ENCODE measurements at places on chromosomes 2 and 18. TPM values are rescaled to one million over a fixed set of nuclear protein-coding genes. Genes with fewer than 3 reads are reported as not detected.

DNA sequence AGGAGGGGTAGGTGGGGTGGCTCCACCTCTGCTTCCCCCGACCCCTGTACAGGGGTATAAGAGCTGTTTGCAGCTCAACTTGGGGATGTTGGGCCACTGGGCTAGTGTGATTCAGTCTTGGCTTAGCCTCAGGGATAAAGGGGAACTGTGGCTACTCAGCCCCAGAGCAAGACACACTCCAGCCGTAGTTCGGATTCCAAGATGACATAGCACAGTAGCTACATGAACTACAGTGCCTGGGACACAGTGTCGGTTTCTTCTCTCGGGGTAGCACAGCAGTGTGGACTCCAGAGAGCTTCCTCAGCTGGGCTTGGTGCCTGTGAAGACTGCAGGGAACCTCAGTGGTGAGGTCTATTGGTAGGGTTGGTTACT is 21.1 kb downstream of the CARF start:
- DNase-seq = no peak

GRCh38 chr18:5431836-5432575 is 111.8 kb downstream of the EPB41L3 start:
- DNase-seq = no peak

- DNase-seq = no peak
Measured at GRCh38 chr2:135909976-135910375, 33.7 kb upstream of the MCM6 start.

DNA sequence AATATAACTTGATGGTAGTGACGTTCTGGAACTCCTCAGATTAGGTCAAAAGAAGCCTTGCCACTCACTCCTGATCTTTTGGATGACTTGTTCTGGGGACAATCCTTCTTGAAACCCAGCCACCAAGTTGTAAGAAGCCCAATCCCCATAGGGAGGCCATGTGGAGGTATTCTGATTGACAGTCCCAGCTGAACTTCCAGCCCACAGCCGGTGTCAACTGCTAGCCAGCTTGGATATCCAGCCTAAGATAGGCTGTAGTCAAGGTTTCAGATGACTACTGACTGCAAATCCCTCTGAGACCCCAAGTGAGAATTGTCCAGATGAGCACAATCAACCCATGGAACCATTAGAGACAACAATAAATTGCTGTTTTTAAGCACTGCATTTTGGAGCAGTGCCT is 31.4 kb downstream of the EIF2AK2 start:
- no peak for DNase-seq

- DNase-seq = peak; percentile 60
Measured at GRCh38 chr2:179595284-179595683, 266.1 kb downstream of the ZNF385B start.

- DNase-seq = no peak
Measured at GRCh38 chr2:65165558-65165957, 35.7 kb upstream of the RAB1A start.

- DNase-seq = no peak
Measured at GRCh38 chr18:78891185-78891762, 88.3 kb upstream of the SALL3 start.

DNA sequence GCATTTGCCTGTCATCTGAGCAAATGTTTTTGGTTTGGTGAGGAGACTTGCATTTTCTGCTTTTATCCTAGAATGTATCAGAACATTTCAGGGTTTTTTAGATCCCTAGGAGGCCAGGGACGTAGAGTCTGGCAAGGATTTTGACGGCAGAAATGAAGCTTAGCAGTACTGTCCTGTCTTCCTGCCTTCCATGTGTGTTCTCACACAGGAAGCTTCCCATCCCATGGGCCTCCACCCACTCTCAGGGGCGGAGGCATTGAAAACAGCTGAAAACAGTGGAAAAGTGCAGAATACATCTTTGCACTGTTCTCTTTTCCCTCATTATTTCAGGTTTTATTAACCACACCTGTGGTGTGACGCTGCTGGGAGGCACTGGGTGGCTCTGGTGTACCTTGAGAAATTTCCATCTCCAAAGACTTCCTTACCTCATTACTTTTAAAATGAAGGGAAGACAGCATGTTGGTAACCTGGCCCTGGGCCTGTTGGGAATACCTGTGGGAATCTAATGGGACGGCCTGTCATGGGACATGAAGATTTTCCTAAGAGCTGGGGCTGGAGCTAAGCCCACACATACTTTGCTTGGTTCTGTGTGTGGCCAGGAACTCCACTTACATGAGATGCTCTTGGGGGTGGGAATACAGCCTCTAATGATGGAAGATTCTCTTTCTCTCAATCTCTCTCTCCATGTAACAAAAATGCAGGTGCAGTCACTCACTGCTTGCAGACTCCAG is 20.5 kb downstream of the PCARE start:
- DNase-seq = no peak

GRCh38 chr2:7792031-7792651 is 874.9 kb downstream of the RNF144A start:
- no peak for DNase-seq

DNA sequence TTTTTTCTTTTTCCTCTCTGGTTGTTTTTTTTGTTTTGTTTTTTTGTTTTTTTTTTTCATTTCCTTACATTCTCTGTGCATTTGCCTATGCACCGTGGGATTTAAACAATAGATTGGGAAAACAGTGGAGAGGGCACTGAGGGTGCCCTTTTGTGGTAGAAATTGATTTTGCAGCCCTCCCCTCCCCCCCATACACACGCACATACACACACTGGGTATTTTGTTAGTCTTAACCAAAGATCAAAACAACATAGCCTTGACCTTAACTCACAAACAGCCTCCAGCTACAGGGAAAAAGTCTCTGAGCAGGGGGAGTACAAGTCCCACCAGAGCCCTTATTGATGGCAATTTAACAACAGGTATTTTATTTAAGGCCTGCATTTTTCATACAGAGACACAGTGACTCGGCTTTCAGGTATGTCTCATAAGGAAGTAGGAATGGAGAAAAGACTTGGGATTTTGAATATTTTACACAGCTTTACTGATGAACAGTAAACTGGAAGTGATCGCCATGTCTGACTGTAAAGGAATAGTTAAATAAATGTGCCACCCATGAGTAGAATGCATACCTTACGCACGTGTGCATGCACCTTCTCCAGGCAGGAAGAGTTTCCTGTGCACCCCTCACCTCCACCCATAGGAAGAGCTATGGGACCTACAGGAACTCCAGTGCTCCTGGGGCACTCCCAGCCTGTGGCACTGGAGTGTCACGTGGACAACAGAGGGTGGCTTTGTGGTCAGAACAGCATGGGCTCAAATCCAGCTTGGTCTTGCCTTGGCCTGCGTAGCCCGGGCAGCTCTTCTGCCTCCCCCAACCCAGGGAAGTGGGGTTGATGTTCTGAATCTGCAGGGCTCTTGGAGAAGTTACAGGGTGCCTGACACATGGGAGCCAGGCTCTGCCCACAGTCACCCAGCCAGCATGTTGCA is 266.4 kb downstream of the ANAPC1 start:
- DNase-seq = no peak

DNA sequence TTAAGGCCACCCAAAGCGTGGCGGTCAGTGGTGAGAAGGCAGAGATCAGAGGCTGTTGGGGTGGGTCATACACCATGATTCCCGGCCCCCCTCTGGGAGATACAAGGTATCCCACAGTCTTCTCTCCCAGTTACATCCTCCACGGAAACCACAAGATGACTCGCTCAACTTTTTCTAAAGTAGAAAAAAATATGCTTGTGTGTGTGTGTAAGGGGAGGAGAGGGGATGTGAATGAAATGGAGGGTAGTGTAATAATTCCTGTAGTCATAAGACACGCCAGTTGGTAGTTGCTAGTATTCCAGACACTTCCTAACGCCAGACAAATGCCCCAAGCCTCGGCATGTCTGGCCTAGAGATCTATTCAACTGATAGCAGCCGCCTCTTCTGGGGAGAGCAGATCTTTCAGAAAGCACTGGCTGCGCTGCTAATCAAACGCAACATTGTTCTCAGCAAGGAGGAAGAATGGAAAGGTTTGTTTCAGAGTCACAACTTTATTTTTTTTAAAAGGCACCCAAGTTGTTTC is 143.5 kb downstream of the TGIF1 start:
- DNase-seq = no peak

- DNase-seq = no peak
Measured at GRCh38 chr2:74540291-74540690, 10.6 kb downstream of the HTRA2 start.

DNA sequence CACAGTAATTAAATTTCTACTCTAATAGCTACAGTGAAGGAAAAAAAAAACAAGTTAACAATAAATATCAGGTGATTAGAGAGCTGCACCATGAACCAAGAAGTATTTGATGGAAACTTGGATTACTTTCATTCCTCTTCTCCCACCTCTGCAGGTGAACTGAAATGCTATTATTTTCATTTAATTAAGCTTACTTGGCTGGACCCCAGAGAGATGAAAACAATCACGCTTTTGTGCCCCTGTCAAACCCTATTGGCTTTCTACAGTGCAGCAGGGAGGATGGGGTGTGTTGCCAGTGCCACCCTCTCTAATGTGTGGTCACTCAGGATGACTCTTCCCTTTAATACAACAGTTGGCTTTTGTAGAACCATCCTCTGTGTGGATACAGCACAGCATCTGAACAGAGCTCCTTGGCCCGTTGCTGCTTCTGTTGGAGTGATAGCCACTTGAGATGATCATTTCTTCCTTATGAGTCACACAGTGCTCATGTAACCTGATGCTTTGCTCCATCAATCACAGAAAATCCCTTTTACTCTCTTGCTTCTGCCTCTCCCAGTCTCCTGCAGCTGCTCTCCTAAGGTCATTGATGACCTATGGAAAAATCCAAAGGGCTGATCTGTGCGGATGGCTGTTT is 5.5 kb upstream of the ARL4C start:
- DNase-seq = no peak

DNA sequence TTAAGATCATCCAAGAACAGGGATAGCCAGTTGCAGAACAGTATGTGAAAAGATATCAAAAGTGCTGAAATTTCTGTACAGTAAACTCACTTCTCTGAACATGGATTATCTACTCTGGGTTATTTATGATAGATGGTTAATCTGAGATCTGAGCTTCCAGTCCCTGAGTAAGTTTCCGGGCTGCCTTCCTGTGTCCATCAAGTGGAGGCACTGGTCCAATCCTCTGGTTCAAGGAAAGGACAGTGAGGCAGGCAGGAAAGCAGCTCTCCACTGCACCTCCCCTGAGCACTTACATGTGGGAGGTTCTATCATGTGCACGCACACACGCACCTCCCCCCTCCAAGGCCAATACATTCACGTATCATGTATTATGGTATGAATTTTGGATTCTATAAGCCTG is 32.5 kb downstream of the GPR45 start:
- DNase-seq = no peak

DNA sequence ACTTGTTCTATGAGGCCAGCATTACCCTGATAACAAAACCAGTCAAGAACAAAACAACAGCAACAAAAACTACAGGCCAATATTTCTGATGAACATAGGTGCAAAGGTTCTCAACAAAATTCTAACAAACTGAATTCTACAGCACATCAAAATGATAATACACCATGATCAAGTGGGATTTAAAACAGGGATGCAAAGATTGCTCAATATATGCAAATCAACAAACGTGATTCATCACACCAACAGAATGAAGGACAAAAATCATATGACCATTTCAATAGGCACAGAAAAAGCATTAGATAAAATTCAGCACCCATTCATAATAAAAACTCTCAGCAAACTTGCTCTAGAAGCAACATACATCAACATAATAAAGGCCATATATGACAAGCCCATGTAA is 173.6 kb downstream of the CAMKMT start:
- no peak for DNase-seq

Gene MEP1B
- total RNA-seq = not detected

Gene CD8A
- total RNA-seq = not detected

Gene GALNT13
- total RNA-seq = 6.7 TPM

Gene GCKR
- total RNA-seq = 0.33 TPM

Gene OBSL1
- 140 TPM for total RNA-seq

All from H9 (cell line).